ENCODE measurements at places on chromosomes 16 and 17.

- DNase-seq = no peak
These were observed 178.5 kb downstream of the MAF start for GRCh38 chr16:79422064-79422463.

DNA sequence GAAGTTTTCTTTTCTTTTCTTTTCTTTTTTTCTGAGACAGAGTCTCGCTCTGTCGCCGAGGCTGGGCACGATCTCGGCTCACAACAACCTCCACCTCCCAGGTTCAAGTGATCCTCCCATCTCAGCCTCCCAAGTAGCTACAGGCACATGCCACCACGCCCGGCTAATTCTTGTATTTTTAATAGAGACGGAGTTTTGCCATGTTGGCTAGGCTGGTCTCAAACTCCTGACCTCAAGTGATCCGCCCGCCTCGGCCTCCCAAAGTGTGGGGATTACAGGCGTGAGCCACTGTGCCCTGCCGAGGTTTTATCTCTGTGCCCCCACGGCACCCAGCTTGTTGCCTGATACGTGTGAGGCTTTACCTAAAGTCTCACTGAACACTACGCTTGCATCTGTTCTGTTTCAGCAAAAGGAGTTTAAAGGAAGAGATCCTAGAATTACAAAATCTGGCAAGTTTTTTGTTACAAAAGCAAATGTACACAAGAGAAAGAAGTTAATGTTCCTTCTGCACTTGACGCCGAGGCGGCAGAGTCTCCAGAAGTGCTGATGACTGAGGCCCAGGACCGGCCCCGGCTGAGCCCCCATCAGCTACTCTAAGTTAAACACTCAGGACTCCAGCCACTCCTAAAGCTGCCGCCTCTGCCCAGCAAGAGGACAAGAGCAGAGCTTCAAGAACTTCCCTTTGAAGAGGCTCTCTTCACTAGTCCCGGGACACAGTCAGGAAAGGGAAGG lies 9.2 kb downstream of the ABCA3 start:
- no peak for DNase-seq

- no peak for DNase-seq
These were observed 142.4 kb upstream of the SOX9 start for GRCh38 chr17:71978435-71978834.

DNA sequence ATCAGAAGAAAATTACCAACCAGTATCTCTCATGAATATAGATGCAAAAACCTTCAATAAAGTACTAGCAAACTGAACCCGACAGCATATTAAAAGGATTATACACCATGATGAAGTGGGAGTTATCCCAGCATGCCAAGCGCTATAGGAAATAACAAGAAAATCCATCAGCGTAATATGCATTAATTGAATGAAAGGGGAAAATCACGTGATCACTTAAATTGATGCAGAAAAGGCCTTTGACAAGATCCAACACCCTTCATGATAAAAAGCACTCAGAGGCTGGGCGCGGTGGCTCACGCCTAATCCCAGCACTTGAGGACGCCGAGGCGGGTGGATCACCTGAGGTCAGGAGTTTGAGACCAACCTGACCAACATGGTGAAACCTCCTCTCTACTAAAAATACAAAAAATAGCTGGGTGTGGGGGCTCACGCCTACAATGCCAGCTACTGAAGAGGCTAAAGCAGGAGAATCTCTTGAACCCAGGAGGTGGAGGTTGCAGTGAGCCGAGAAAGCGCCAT lies 4.8 kb downstream of the CTRB2 start:
- DNase-seq = no peak

DNA sequence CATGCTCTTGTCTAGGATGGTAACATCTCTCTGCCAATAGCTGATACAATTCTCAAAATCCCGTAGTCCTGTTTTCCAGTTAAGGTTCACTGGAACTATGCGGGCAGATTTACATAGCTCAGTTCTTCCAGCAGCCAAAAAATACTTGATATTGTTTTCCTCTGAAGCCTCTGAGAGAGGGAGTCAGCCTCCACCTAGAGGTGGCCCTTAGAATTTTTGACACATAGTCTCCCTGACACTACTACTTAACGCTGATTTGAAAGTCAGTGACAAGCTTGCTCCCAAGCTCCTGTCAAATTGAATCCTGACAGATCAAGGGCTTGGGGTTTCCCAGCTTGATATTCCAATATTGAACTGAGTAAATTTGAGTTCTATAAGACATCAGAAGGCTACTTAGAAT lies 1780.1 kb downstream of the TP53TG3F start:
- DNase-seq = no peak
